ENCODE measurements at places on chromosomes 1 and 21.

DNA sequence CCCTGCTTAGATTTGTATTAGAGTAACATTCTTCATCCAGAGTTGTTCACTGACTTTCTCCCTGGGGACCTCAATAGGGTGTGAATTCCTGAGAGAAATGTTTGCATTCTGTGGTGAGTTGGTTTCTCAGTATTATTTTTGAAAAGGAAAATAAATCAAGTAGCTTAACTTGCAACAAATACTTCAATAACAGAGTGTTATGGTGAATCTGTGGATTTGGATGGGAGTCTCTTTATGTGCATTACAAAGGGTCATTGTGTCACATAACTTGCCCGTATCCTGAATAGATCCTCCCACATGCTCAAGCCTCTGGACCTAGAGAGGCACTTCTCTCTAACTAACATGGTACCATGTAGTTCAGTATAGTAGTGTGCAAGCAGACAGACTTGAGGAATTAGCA, 68.4 kb upstream of the IPO9 start:
- no peak for DNase-seq

- DNase-seq, result no peak
These were observed 13.8 kb upstream of the SLC6A9 start for GRCh38 chr1:44045064-44045463.

- DNase-seq, result no peak
These were observed 13.9 kb upstream of the ALPL start for GRCh38 chr1:21495225-21495820.

- DNase-seq, result peak; percentile 19
These were observed 5.4 kb downstream of the FOXO6 start for GRCh38 chr1:41366455-41367287.

DNA sequence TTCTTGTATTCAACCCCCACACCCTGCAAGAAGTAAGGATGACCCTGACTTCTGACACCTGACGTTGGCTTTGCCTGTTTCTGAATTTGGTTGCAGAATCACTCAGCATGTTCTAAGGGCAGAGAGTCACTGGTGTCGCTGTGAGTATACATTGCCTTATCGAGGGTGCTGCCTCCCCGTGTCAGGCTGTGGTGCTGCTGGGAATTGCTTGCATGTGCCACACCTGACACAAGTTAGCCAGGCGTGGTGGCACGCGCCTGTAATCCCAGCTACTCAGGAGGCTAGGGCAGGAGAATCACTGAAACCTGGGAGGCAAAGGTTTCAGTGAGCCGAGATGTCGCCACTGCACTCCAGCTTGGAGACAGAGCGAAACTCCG, 45.9 kb downstream of the WDR4 start:
- DNase-seq, result no peak

DNA sequence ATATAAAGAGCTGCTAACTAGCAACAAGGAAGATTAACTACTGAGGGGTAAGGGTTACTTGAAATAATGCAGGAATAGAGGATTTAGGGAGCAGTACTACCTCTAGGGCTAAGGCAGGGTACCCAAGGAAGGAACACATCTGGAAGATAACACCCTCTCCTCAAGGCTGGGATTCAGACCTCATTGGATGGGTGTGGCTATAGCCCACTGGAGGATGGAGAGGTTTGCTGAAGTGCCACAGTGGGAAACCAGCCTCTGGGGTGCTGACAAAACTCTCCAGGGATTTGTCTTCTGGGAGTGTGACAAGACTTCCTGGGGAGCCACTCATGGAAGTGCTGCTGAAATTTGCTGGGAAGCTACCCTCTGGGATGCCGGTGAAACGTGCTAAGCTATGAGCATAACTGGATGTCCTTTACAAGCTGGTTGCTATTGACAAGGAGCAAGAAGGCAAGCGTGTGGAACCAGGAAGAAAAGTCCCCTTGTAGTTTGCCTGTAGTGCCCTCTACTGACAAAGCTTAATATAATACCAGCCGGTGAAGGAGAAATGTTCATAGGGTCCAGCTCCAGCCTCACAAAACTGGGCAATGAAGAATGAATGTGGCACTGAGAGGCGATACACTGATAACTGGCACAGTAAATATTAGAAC, 122.8 kb upstream of the USP24 start:
- DNase-seq, result no peak

DNA sequence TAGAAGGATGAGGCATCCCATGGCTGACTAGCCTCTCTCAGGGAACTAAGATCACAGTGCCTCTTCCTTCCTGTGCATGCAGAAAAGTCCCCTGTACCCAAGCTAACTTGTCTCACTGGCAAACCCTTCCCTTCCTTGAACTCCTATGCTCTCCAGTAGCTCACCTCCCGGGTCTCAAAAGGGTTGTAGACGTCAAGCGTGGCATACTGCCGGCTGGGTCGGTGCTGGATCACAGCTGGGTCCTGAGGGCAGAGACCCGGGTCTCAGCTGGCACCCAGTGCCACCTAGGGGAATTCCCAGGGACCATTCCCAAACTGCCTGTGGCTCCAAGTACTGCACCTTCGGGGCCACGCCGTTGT, 688 bp downstream of the SCAMP3 start:
- no peak for DNase-seq

- DNase-seq, result no peak
These were observed 791.6 kb upstream of the RGS18 start for GRCh38 chr1:191366686-191367085.

- no peak for DNase-seq
These were observed 14.0 kb downstream of the DCST2 start for GRCh38 chr1:155019377-155020245.

DNA sequence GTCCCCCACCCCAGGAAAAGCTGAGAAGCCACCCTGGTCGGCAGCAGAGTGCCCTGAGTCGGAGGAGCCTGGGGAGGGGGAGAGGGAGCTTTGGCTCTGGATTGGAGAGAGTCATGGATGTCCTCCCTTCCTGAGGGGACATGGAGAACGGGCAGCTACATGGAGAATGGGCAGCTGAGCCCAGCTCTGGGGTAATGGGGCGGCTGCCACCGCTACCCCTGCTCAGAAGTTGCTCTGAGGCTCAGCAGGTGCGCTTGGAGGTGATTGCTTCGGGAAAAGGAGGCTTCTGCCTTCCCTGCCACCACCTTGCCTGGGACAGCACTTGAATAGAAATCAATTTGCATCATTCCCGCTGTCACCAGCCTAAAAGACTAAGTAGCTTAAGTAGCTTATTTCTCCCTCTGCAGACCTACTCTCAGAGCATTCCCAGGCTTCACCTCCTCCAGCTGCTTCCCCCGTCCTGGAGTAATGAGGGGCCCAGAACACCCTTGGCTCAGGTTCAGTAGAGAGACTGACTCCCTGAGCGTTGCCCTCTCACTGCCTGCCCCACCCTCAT, 8.3 kb downstream of the DISP3 start:
- no peak for DNase-seq

DNA sequence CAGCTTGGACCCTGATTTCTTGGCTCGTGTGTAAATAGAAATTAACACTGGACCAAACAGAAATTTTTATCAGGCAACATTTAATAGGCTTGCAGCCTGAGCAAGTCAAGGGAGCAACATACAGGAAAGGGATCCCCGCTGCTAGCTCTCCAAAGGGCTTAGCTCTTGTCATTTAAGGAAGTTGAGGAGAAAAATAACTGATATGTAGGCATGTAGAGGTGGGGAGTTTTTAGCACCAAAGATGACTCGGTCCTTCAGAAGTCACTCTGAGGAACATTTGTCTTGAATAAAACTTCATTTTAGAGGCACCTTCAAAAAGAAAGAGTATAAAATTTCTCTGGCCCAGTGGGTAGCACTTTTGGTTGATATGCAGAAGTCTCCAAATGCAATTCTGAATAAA, 27.1 kb downstream of the GBP2 start:
- no peak for DNase-seq

DNA sequence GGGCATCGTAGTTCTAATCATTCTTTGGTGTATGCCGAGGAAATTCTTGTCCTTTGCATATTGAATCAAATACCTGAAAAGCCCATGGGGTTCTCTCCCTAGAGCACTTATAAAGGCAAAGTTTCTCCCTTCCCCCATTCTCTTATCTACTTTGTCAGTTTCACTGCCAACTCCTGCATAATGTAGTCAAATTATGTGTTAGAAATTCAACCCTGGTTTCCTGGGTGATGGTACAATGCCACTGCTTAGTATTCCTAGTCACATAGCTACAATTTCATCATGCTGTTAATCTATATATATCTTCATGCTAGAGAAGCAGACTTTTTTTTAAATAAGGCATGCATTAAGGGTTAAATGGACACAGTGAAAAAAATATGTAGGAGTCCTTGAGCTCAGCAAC, 119.0 kb downstream of the PDE4B start:
- no peak for DNase-seq

GRCh38 chr21:40797410-40797809, 49.5 kb downstream of the DSCAM start:
- no peak for DNase-seq

- DNase-seq, result peak; percentile 6
These were observed 7.1 kb upstream of the CLDN19 start for GRCh38 chr1:42747125-42747524.

GRCh38 chr1:28326515-28326914, 2.3 kb upstream of the MED18 start:
- no peak for DNase-seq

- DNase-seq, result no peak
These were observed 13.4 kb downstream of the RNASEL start for GRCh38 chr1:182575540-182576149.

GRCh38 chr21:31612894-31613785, 46.4 kb upstream of the SOD1 start:
- no peak for DNase-seq

- DNase-seq, result no peak
These were observed 2.5 kb upstream of the COG2 start for GRCh38 chr1:230639714-230640209.

- DNase-seq, result no peak
These were observed 90.2 kb upstream of the PPM1J start for GRCh38 chr1:112805155-112805853.

DNA sequence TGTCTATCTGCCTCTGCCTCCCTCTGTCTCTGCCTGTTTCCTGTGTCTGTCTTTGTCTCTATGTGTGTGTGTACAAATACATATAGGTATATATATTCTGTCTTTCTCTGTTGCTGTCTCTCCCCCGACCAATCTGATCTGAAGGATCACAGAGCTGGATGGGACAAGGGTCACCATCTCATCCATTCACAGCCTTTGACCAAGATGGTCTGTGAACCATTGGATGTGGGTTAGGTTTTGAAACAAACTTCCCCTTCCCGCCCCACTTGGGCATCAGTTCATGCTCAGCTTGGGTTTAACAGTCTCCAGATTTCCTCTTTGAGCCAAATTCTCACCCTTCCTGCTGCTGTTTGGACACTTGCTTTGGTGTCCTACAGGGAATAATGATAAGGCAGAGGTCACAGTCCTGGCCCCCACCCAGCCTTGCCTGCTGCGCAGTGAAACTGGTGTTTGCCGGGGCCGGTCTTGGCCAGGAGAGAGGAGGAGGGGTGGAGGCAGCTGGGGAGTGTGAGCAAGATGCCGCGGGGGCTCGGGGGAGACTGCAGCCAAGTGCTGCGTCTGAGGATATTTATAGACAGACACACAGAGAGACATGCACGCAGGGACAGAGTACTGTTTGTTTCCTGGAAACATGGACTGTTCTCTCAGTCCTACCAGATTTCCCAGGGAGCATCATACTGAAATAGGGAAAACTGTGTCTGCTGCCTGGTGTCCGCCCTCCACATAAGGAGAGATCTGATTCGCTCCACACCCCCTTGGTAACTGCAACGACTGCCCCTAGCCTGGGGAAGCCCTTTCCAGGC, 27.0 kb upstream of the BTG2 start:
- peak; percentile 72 for DNase-seq

GRCh38 chr1:205359771-205360565, 3.2 kb upstream of the KLHDC8A start:
- DNase-seq, result no peak

DNA sequence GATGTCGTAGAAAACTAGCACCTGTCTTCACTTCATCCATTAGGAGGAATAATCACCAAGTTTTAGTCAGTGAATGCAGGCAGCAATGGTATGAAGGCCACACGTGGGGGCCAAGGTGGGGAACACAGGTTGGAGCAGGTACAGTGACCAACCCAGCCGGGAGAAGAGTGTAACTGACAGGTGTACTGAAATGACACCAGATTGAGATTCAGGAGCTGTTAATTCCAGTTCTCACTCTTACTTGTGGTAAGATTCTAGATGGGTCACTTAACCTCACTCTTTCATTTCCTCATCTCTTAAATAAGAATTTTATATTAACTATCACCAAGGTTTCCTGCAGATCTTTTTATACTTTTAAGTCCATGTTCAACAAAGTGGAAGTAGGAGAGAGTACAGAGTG, 206.2 kb upstream of the PTBP2 start:
- no peak for DNase-seq

DNA sequence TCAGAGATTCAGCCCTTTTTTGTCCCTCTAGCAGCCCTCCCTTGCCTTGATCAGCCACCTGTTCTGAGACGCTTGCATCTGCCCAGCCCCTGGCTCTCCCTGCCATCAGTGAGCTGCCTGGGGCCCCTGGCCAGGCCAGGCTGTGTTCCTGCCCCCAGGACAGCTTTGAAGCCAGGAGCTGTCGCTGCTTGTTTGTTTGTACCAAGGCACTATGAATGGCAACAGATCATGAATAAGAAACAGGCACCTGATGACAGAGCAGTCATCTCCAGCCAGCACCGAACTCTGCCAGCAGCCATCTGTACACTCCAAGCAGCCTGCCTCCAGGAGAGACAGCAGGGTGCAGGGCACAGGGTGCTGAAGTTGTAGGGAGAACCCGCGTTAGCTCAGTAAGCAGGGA, 8.1 kb upstream of the VWA5B1 start:
- no peak for DNase-seq

GRCh38 chr1:247415423-247416361, at the start of gene NLRP3:
TSS of gene NLRP3 (plus strand) at chr1:247416173. CDS start at chr1:247418801, 2,628 bp downstream.
- peak; percentile 29 for DNase-seq

DNA sequence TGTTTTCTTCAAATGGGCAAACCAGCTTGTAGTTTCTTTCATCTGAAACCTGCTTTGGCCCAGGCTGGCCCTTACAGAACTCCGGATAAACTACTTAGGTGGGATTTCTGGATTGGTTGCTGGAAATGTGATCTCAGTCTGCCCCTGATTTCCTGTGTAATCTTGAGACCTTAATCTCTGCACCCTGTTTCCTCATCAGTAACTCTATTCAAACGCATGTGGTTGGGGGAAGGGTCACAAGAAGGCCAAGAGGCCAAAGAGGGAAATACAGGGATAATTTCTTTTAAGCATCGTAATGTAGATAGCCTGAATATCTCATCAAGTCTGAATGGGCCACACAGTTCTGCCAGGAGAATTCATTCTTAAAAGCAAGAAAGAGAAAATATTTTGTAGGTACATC, 483.6 kb downstream of the LTN1 start:
- no peak for DNase-seq

DNA sequence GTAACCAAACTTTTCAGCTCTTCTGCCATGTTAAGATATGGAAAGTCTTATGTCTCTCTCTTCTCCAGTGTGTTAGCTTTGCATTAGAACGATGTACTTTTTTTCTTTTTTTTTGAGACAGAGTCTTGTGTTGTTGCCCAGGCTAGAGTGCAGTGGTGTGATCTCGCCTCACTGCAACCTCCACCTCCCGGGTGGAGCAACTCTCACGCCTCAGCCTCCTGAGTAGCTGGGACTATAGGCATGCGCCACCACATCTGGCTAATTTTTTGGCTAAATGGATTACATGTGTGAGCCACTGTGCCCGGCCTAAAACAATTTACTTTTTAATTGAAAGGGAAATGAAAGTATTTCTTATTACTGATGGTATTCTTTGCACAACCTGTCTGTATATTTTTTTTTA, 35.8 kb downstream of the SPEN start:
- no peak for DNase-seq
